ENCODE measurements at places on chromosomes 11 and 22.

- DNase-seq, result no peak
Observed at GRCh38 chr11:102457865-102458264, 5.3 kb upstream of the TMEM123 start.

- DNase-seq, result no peak
Observed at GRCh38 chr11:76237914-76238313, 31.6 kb upstream of the WNT11 start.

GRCh38 chr11:126407101-126407521 is 51.6 kb downstream of the ST3GAL4 start:
- DNase-seq, result no peak

- DNase-seq, result no peak
Observed at GRCh38 chr22:41368543-41369423, 13.0 kb upstream of the TEF start.

DNA sequence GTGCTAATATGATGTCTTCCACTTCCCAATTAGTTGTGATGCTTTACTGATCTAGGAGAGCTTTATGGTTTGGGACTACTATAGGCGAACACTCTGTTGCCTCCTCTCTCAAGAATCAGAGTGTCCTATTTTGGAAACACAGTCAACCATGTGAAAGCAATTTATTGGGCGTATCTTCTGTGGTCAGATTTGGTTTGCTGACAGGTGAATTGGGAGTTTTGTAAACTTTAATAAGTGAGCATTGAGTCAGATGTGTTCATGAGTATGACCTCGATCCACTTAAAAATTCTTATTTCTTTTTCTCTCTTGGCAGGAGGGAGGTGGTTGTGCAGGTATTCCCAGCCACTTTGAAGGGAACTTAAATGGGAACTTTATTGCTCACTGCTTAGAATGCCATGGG is 4.4 kb downstream of the CAT start:
- no peak for DNase-seq

GRCh38 chr11:68374531-68374930 is 62.1 kb downstream of the LRP5 start:
- DNase-seq, result no peak

- DNase-seq, result no peak
Observed at GRCh38 chr11:71102251-71102995, 150.0 kb downstream of the SHANK2 start.

DNA sequence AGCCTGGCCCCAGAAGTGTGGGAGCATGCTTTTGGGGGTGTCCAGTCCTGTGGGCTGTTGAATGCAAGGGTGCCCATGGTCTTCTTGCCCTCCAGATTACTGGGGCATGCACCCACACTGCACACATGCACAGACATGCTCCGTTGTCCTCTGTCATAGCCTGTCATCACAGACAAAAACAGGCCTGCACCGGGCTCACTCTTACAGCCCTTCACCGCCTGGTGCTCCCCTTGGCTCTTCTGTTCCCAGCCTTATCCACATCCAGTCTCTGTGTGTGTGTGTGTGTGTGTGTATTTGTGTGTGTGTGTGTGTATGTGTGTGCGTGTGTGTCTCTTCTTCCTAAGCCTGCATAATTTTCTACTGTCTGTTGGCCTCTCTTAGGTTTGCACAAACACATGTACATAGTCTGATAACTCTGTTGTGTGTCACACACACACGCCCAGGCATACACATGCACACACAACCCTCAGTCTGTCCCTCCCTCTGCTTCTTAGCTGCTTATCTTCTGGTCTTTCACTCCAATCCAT is 23.4 kb upstream of the NECTIN1 start:
- DNase-seq, result no peak

DNA sequence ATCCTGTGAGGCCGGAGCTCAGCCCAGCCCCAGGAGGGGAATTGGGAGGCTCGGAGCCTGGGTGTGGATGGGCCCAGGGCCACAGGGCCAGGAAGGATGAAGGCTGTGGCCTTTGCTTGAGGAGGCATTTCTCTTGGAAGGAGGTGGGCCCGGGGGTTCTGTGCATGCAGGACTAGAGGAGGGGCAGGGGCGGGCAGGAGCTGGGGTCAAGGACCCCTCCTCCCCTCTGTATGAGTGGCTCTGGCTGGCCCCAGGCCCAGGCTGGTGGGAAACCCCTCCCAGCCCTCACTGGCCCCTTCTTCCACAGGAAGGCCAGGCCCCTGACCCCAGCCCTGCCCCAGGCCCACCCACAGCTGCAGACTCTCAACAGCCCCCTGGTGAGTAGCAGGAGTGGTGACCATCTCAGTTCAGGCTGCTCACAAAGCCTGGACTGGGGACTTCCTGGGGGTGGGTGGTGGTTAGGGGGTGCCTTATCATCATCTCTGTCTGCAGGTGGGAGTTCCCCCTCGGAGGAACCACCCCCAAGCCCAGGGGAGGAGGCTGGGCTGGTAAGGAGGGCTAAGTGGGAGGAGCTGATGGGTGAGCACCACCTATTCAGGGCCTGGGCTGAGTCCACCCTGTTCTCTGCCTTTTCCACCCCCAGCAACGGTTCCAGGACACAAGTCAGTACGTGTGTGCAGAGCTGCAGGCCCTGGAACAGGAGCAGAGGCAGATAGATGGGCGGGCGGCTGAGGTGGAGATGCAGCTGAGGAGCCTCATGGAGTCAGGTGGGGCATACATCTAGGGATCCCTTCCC is 6.0 kb downstream of the KCNK7 start:
- DNase-seq, result peak; percentile 44

DNA sequence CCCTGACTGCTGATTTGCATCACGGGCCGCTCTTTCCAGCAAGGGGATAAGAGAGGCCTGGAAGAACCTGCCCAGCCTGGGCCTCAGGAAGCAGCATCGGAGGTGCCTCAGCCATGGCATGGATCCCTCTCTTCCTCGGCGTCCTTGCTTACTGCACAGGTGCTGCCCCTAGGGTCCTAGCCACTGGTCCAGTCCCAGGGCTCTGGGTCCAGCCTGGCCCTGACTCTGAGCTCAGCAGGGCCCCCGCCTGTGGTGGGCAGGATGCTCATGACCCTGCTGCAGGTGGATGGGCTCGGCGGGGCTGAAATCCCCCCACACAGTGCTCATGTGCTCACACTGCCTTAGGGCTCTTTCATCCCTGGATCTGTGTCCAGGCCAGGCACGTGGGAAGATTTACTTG is 7.0 kb upstream of the IGLL5 start:
- no peak for DNase-seq

DNA sequence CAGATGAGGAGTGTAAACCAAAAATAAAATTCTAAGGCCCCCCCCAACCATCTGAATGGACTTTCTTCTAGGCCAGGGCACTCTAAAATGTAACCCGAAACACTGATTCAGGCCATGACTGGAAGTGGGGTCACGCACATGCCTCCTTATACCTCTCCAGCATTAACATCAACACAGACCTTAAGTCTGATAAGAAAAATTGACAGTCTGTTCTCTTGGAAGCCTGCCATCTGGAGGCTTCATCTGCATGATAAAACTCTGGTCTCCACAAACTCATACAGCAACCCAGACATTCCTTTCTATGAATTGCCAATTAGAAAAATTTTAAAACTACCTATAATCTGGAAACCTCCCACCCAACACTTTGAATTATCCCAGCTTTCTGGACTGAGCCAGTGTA is 3.9 kb upstream of the SERGEF start:
- DNase-seq, result no peak

- no peak for DNase-seq
Observed at GRCh38 chr11:122594986-122595645, 60.4 kb upstream of the UBASH3B start.
